GF-D8 (cell line): ENCODE measurements at places on chromosomes 4 and X.

GRCh38 chr4:147078875-147079658 is 133.4 kb upstream of the TTC29 start:
- no peak for DNase-seq

GRCh38 chrX:47172971-47173792 is 20.4 kb upstream of the UBA1 start:
- DNase-seq: no peak

DNA sequence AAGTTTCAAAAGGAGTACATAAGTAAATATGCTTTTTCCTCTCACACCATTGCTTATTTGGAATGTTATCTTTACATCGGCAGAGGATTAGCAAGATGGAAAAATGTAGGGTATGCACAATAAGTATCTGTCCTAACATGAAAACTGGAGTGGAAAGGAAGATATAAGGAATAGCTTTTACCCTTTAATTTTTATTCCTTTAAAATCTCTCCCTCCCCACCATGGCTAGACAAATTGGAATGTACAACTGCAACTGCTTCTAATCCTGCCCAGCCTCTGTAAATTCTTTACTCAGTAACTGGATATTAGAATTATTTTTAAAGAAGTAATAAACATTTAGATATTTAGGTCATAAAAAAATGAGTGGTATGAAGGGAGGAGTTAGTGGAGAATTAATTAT is 171.5 kb downstream of the PCDH18 start:
- DNase-seq: no peak

GRCh38 chr4:10082459-10083272 is 33.9 kb downstream of the WDR1 start:
- no peak for DNase-seq

- no peak for DNase-seq
These were observed 58.4 kb downstream of the KLHL5 start for GRCh38 chr4:39120418-39120817.

DNA sequence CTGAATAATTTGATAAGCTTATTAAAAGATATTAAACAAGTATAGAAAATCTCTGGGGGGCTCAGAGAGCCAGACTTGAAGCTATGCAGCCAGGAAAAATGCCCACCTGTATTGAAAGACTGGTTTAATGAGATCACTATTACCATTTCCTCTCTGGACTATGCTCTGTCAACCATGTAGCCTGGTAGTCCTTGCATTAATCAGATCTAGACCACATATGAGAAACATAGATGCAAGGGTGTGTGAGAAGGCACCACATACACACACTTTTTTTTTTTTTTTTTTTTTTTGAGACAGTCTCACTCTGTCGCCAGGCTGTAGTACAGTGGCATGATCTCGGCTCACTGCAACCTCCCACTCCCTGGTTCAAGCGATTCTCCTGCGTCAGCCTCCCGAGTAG is 75.9 kb upstream of the ATP8A1 start:
- DNase-seq: no peak

GRCh38 chr4:94480362-94480951 is 28.7 kb downstream of the PDLIM5 start:
- DNase-seq: no peak

DNA sequence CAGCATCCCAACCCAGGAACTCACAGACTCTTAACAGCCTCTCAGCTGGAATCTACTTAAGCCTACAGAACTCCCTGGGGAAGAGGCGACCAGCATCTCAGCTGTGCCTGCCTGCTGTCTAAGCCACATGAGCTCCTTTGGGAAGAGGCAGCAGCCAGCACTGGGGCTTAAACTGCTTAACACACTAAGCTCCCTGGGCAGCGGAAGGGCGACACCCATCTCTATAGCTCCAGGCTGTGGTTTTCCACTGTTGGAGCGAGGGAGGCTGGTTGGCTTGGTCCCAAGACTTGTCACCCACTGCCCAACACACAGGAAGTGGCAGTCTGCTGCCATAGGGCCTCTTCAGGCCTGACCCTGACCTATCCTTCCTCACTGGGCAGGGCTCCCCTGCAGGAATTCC is 1544.1 kb upstream of the ADGRL3 start:
- DNase-seq: no peak

GRCh38 chrX:133232331-133232730 is 14.2 kb upstream of the TFDP3 start:
- DNase-seq: no peak

DNA sequence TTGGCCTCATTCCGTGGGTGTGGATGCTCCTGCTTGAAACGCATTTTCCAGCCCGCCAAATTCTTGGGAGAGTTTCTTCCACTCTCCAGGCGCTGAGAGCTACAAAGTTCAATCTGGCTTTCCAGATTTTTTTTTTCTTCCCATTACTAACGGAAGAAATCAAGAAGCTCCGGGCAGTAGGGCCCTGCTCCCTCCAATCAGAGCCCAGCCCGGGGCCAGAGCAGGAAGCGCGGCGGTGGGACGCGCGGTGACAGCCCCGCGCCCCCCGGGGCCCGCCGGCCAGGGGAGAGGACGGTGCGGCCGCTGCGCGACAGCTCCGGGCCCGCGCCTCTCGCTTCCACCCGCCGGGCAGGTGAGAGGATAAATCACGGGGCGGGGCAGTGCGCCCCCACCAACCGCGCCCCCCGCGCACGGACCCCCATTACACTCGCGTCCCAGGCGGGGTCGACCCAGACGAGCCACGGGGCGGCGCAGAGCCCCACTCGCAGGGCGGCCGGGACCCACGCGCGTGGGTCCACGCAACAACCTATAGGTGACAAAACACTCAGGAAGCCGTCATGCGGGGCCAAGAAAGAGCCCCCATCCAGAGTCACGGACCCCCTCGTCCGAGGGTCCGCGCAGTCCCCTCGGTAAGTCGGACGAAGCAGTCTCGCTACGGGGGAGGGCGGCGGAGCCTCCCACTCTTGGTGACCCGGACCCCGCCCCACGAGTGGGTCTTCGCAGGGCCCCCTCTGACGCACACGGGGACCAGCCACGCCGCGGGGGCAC is 868 bp downstream of the AFAP1 start:
- no peak for DNase-seq

GRCh38 chr4:75672461-75673026 is 667 bp downstream of the G3BP2 start:
- peak; percentile 9 for DNase-seq

DNA sequence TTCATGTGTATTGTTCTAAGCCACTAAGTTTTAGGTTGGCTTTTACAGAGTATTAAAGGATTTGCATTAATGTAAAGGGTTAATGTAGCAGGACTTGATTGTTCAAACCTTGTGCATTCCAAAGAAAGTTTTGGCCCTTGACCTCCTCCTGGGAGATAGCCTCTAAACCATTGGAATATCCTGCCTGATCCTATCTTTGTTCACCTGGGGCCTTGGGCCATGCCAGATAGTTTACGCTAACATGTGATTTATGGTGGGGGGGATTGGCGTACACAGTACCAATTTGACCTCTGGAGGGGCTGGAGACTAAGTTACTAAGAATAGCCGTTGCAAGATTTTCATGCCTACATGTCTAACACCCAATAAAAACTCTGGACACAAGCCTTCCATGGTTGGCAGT is 1002.7 kb upstream of the PABPC4L start:
- no peak for DNase-seq

DNA sequence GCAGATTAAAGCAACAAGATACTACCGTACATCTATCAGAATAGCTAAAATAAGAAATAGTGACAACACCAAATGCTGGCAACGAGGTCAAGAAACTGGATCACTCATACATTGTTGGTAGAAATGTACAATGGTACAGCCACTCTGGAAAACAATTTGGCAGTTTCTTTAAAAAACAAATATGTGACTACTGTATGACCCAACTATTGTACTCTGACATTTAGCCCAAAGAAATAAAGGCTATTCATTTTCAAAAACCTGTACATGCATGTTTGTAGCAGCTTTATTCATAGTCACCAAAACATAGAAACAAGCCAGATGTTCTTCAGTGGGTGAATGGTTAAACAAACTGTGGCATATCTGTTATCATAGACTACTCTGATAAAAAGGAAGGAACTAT is 8.2 kb downstream of the CLCN3 start:
- no peak for DNase-seq

- no peak for DNase-seq
These were observed 38.2 kb downstream of the BEX3 start for GRCh38 chrX:103414561-103414960.

DNA sequence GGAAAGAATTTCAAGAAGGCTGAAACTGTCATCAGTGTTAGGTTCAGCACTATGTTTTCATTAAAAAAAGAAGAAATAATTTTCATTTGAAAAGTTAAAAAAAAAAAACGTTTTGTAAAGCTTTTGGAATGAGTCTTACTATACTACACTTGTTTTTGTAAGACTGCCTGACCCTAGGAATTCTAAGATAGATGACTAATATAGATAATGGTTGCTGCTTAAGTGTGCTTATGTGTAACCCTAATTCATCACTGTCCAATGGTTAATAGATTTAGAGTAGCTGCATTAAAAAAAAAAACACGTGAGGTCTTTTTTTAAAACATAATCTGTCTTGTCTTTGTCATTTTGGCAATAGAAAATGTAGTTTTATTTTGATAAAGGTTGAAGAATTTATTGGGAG is 323.2 kb downstream of the IL1RAPL1 start:
- DNase-seq: no peak

GRCh38 chrX:16148896-16149295 is 18.4 kb upstream of the MAGEB17 start:
- DNase-seq: no peak

DNA sequence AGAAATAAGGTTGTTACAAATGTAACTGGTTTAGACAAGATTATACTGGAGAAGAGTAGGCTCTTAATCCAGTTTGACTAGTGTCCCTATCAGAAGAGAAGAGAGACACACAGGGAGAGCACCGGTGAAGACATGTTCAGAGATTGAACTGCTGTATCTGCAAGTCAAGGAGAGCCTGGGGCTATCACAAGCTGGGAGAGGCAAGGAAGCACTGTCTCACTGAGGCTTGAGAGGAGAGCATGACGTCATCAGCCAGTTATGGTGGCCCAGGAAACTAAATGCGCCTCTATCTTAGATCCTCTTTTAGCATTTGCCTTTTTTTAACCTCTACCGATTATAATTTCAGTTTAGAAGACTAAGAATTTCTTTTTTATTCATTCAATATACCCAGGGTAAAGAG is 583.4 kb downstream of the TRAM1L1 start:
- no peak for DNase-seq

DNA sequence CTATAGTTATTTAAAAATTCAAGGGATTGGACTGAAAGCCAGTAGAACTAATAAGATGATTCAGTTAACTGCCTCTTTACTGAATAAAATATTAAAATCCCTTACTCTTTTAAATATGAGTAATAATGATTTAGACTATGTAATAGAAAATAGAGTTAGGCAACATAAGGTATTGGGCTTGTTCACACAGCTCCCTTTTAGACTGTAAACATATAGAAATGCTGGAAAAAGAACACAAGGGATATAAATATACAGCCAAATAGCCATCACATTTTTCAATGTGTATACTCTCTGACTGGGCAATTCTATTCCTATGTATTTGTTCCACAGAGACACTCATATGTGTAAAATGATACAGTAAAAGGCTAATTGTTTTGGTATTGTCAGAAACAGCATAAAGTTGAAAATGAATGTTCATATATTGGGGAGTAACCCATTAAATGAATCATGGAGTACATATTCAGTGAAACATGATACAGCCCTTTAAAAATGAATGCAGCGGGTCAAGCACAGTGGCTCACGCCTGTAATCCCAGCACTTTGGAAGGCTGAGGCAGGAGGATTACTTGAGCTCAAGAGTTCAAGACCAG is 129.8 kb downstream of the TBC1D19 start:
- DNase-seq: no peak

- DNase-seq: no peak
These were observed 20.1 kb downstream of the CA5B start for GRCh38 chrX:15758140-15758539.

DNA sequence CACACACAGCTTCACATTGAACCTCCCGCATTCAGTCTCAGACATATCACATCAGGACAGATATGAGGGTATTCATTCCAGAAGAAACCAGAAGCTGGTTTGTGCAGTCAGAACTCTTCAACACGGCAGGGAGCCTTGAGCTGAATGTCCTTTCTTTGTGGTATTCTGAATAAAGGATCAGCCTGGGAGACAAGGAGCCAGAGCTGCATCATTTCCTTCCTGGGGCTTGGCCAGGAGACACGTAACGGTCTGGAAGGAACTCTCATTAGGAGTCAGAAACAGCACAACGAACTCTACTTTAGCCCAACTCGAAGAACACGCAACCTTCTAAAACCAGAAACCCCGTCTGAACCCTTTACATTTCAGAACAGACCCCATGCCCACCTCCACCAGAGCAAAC is 46.4 kb downstream of the KDR start:
- no peak for DNase-seq

DNA sequence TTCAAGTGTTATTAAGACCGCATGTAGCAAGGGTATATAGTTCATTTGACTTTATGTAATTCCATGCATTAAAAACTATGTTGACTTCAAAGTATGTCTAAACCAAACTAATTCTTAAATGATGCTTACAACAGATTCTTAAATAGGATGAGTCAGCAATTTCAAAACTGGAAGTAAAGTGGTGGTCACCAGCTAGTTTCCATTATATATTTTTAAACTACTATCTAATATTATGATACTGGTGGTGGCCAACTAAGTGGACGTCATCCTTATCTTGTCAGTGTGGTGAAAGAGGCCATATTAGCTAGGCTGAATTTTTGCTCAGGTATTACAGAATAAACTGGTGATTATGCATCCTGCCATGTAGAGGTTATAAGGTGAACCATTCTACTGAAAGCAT is 1.2 kb downstream of the IL15 start:
- no peak for DNase-seq

GRCh38 chr4:148044912-148045352 is 313.0 kb downstream of the ARHGAP10 start:
- no peak for DNase-seq

GRCh38 chr4:33751050-33751449 is 2493.3 kb downstream of the ARAP2 start:
- no peak for DNase-seq
